ENCODE measurements at places on chromosomes 12 and 14.

DNA sequence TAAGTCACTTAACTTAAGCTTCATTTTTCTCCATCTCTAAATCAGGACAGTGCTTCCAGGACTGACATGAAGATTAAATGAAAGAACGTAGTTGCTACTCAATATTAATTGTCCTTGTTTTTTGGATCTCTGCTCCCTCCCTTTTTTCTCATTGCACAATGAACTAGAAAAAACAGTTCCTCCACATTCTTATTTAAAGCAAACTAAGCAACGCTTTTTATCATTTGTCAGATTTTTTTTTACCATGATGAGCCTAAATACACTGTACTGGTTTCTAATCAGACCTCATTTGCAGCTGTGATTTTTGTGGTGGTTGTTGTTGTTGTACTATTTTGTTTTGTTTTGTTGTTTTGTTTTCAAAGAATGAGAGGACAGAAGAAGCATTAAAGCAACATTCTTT lies 23.2 kb upstream of the PARP11 start:
- no peak for DNase-seq

- DNase-seq = no peak
Measured at GRCh38 chr12:96809522-96809921, 97.5 kb upstream of the NEDD1 start.

DNA sequence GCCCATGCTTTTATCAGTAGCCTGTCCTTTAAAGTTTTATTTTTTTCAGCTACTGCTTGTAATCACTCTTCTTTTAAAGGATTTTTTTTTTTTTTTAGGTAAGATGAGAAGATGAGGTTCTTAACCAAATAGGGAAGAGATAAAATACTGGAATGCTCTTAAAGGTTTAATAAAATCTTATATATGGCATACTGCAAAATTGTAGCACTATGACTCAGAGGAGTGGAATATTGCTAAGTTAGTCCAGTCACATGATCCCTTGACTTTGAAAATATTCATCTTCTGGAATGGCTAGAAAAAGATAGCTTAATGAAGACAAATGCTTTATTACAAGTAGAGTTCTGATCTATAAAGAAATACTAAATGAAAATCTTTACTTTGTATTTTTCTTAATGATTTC lies 116.6 kb downstream of the NAV3 start:
- no peak for DNase-seq

GRCh38 chr12:50197297-50197727 lies 30.1 kb upstream of the CERS5 start:
- no peak for DNase-seq

DNA sequence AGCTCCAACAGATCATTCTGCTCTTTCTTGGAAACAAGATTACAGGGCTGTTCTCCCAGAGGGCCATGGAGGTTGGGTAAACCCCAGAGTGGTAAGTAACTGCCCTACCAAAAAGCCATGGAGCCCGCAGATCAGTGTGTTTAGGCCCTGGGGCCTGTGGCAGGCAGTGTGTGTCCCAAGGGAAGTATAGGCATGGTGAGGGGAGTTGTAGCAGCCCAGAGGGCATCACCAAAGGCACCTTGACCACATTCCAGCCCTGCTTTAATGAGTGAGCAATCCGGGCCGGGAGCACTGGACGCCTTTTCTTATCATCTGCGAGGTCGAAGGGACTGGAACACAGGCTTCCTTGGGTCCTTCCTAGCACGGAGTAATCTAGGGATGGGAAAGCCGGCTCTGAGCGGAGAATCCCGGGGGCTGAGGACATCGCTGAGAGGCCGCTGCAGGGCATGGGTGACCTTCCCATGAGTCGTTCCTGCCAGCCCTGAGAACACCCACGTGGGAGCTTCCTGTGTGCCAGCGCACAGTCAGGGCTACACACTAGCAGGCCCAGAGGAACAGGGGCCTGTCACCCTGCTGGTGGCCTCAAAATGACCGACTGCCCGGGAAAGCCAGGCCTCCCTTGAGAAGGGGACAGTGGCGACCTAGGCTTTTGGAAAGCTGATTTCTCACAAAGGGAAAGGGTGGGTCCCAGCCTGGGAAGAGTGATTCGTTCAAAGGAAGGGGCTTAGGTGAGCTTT lies 91.3 kb downstream of the NINJ2 start:
- no peak for DNase-seq
